Pulmonary artery endothelial cell (primary cell): ENCODE measurements at places on chromosomes 4 and X. TPM values are rescaled to one million over a fixed set of nuclear protein-coding genes. Genes with fewer than 3 reads are reported as not detected.

The SPANXN3 gene
- total RNA-seq, result not detected in 2 replicates

The OTC gene
- not detected in 2 replicates for total RNA-seq

The MAGEC1 gene
- 0.07 TPM in 1 of 2 replicates, not detected in the other for total RNA-seq

The CACNA1F gene
- not detected in 2 replicates for total RNA-seq

The EREG gene
- not detected in 2 replicates for total RNA-seq

The UCHL1 gene
- 252 and 407 TPM in 2 replicates for total RNA-seq

The SMIM31 gene
- not detected in 2 replicates for total RNA-seq

The RNF175 gene
- not detected in 2 replicates for total RNA-seq

The CYTL1 gene
- 34.6 and 81.9 TPM in 2 replicates for total RNA-seq

The CRMP1 gene
- under 0.01 and 0.04 TPM in 2 replicates for total RNA-seq

The BMPR1B gene
- 0.13 and 0.21 TPM in 2 replicates for total RNA-seq

The PDCL2 gene
- not detected in 2 replicates for total RNA-seq

The RAB39B gene
- 0.07 TPM in 1 of 2 replicates, not detected in the other for total RNA-seq

The ACE2 gene
- total RNA-seq, result 0.07 TPM in 1 of 2 replicates, not detected in the other

The CCDC120 gene
- 0.42 and 0.66 TPM in 2 replicates for total RNA-seq

The SSX3 gene
- total RNA-seq, result not detected in 2 replicates

The HELT gene
- not detected in 2 replicates for total RNA-seq

The ALG13 gene
- total RNA-seq, result 40.6 and 43.0 TPM in 2 replicates

The ZRSR2 gene
- 2.2 and 2.6 TPM in 2 replicates for total RNA-seq

The SAGE1 gene
- not detected in 2 replicates for total RNA-seq

The SEPSECS gene
- total RNA-seq, result 8.2 and 9.8 TPM in 2 replicates

The DCAF4L1 gene
- 0.07 and 0.18 TPM in 2 replicates for total RNA-seq

The DNAAF6 gene
- total RNA-seq, result not detected in 2 replicates

The DDX53 gene
- total RNA-seq, result not detected in 2 replicates

The BTK gene
- 0.07 TPM in 1 of 2 replicates, not detected in the other for total RNA-seq

The VCX2 gene
- total RNA-seq, result not detected in 2 replicates

The P2RY4 gene
- total RNA-seq, result not detected in 2 replicates

The TRAM1L1 gene
- 0.11 and 0.26 TPM in 2 replicates for total RNA-seq

The UBA1 gene
- 134 and 168 TPM in 2 replicates for total RNA-seq

The CT45A7 gene
- not detected in 2 replicates for total RNA-seq

The MAGED4 gene
- 2.2 and 3.2 TPM in 2 replicates for total RNA-seq

The DDIT4L gene
- 1.9 and 13.7 TPM in 2 replicates for total RNA-seq

The DCAF12L2 gene
- 0.04 TPM in 1 of 2 replicates, not detected in the other for total RNA-seq

The NCBP2L gene
- not detected in 2 replicates for total RNA-seq

The AR gene
- 5.2 and 11.4 TPM in 2 replicates for total RNA-seq

The AFM gene
- total RNA-seq, result not detected in 2 replicates

The NUDT6 gene
- 3.6 and 5.1 TPM in 2 replicates for total RNA-seq

The MAGED1 gene
- total RNA-seq, result 59.3 and 85.8 TPM in 2 replicates

The ASMT gene
- total RNA-seq, result not detected in 2 replicates

The SOX3 gene
- not detected in 2 replicates for total RNA-seq

The HSD17B13 gene
- total RNA-seq, result 0.07 TPM in 1 of 2 replicates, not detected in the other

The SHROOM2 gene
- 5.1 and 6.9 TPM in 2 replicates for total RNA-seq

The TMEM255A gene
- not detected in 2 replicates for total RNA-seq

The TMSB15C gene
- 2.5 and 3.1 TPM in 2 replicates for total RNA-seq

The REELD1 gene
- not detected in 2 replicates for total RNA-seq

The ARHGEF6 gene
- total RNA-seq, result 4.6 and 8.2 TPM in 2 replicates

The RBM47 gene
- total RNA-seq, result 0.18 and 0.20 TPM in 2 replicates

The HTT gene
- 21.8 and 51.8 TPM in 2 replicates for total RNA-seq

The SLC38A5 gene
- 54.8 and 88.9 TPM in 2 replicates for total RNA-seq

The PWWP3B gene
- 0.42 and 1.5 TPM in 2 replicates for total RNA-seq

The TSPAN7 gene
- 4.6 and 13.5 TPM in 2 replicates for total RNA-seq

The PPP2R2C gene
- total RNA-seq, result 0.04 TPM in 1 of 2 replicates, not detected in the other

The ITM2A gene
- total RNA-seq, result 1.5 and 15.4 TPM in 2 replicates

The MECP2 gene
- total RNA-seq, result 20.4 and 21.6 TPM in 2 replicates

The LAMTOR3 gene
- 32.8 and 37.6 TPM in 2 replicates for total RNA-seq

The KIAA1210 gene
- not detected in 2 replicates for total RNA-seq

The SOD3 gene
- not detected in 2 replicates for total RNA-seq

The TMEM156 gene
- 0.92 and 2.4 TPM in 2 replicates for total RNA-seq
